ENCODE measurements at places on chromosomes 12 and 14.

- DNase-seq = no peak
Measured at GRCh38 chr12:91975891-91976290, 169.8 kb downstream of the BTG1 start.

- no peak for DNase-seq
Measured at GRCh38 chr12:113659416-113659815, 187.7 kb upstream of the LHX5 start.

- no peak for DNase-seq
Measured at GRCh38 chr12:25962932-25963525, 4.5 kb downstream of the RASSF8 start.

GRCh38 chr12:107429006-107429705 is 256.4 kb upstream of the PWP1 start:
- DNase-seq = no peak

DNA sequence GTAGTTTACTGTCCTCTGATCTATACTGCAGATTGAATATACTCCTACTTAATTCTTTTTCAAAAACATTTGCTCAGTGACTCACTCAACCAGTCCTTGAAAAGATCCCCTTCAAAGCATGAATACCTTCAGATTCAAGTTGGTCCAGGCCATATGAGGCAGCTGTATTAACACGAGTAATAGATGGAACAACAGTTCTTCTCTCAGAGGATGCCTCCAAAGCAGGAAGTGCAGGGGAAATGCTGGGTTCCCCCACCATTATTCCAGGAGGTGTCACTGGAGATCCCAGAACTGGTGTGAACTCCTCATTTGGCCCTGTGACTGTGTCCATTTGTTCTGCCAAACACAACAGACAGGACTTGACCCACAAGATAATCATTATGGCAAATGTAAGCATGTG is 20.6 kb downstream of the ARMH4 start:
- no peak for DNase-seq

- no peak for DNase-seq
Measured at GRCh38 chr14:74281069-74281468, 21.7 kb downstream of the ABCD4 start.

DNA sequence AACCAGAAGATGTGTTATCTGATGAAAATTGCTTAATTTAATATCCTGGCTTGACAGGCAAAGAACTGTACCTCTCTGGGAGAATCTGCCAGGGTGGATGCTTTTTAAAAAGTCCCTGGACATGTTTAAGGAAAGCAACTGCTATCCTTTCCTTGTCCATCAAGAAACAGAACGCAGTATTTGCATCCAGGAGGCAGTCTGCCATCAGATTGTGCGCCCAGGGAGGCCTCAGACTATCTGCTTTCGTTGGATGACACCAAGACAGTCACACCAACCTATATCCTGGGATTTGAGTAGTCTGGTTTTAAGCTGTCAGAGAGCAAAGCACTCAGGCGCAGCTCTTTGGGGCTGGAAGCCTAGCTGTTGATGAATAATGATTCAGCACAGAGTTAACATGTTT is 121.9 kb downstream of the TBX5 start:
- no peak for DNase-seq

GRCh38 chr14:35730871-35731270 is 78.2 kb downstream of the RALGAPA1 start:
- DNase-seq = no peak

- no peak for DNase-seq
Measured at GRCh38 chr12:72444566-72444965, 172.4 kb downstream of the TRHDE start.

DNA sequence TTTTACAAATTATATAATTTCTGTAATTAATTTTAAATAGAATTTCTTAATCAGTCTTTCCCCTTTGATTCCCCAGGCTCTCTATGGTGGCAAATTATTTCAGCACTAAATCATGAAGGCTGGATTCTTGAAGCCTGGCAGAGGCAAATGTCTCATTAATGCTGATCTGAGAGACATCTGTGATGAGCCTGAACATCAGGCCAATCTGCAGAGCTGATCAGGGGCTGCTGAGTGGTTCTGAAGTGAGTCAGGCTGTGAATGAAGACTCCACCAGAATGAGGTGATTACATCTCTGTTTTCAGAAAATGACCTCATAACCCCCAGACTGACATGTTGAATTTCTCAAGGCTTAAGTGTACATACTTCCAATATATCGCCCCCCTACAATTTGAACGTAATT is 124.2 kb upstream of the MIS18BP1 start:
- no peak for DNase-seq

GRCh38 chr12:23614280-23614679 is 335.2 kb downstream of the SOX5 start:
- no peak for DNase-seq

- no peak for DNase-seq
Measured at GRCh38 chr14:51488569-51489220, 163.0 kb upstream of the FRMD6 start.

GRCh38 chr12:57095440-57095839 is 6.5 kb downstream of the NAB2 start:
- DNase-seq = no peak

DNA sequence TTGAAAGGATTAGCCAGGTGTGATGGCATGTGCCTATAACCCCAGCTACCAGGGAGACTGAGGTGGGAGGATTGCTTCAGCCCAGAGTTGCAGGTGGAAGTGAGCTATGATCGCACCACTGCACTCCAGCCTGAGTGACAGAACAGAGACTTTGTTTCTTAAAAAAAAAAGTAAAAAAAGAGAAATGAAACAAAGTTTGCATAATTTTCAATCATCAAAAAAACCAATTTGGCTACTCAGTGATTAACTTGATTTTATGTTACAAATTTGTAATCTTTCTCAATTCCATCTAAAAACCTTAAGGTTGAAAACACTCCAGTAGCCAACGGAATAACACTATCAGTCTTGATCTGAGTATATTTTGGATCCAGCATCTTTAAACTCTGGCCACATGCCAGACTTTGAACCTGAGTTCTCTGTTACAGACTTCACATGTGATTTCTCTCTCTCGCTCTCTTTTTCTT is 12.6 kb upstream of the DENND5B start:
- DNase-seq = no peak

- DNase-seq = no peak
Measured at GRCh38 chr12:29591140-29592020, 93.9 kb upstream of the OVCH1 start.

DNA sequence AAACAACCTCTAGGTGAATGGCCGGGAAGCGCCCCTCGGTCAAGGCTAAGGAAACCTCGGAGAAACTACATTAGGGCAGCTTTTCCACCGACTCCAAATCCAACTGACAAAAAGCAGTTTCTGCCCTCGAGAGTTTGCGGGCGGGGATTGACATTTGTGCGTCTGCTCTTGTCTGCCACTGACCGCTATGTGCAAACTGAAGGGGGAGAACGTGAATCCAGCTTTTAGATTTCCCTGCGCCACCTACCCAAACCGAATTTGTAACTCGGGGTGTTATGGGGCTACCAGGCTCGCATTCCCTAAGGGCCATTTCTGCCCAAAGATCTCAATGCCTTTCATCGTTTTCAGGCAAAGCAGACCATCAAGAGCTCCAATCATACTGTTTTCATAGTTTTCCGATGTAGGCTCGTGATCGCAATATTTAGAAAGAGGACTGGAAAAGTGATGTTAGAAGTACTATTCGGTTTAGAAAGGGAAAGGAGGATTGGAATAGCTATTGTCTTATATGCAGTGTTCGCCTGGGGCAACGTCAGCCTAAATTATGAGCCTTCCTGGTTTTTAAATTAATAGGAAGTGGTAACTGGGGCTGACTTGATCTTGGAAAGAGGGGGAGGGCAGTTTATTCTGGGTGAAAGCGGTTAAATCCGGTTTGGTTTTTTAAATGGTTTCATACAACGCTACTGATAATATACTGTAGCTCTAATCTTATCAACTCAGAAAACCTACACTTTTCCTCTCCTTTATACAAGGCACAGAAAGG is 45.4 kb downstream of the BCAT1 start:
- DNase-seq = peak; percentile 21

DNA sequence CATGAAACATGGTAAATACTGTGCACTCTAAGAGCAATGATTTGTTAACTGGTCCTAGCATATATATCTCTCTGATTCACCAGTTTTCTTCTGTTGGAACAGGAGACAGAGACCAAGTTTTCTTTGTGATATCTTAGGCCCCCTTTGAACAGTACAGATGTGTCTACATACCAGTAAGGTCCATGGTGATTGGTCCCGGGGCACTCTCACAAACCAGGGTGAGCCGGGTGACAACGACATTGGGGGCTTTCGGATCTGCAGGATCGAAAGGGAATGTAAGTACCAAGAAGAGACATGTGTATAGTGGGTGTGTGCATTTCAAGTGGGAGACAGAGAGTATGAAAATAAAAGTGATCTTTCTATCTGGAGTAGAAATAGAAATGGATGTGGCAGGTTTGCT is 11.3 kb upstream of the ERP27 start:
- no peak for DNase-seq

GRCh38 chr14:104137297-104138097 is 890 bp upstream of the KIF26A start:
- DNase-seq = no peak

GRCh38 chr12:31773223-31773750 is 44.5 kb upstream of the AMN1 start:
- no peak for DNase-seq
